ENCODE measurements at places on chromosomes 7 and 10.

DNA sequence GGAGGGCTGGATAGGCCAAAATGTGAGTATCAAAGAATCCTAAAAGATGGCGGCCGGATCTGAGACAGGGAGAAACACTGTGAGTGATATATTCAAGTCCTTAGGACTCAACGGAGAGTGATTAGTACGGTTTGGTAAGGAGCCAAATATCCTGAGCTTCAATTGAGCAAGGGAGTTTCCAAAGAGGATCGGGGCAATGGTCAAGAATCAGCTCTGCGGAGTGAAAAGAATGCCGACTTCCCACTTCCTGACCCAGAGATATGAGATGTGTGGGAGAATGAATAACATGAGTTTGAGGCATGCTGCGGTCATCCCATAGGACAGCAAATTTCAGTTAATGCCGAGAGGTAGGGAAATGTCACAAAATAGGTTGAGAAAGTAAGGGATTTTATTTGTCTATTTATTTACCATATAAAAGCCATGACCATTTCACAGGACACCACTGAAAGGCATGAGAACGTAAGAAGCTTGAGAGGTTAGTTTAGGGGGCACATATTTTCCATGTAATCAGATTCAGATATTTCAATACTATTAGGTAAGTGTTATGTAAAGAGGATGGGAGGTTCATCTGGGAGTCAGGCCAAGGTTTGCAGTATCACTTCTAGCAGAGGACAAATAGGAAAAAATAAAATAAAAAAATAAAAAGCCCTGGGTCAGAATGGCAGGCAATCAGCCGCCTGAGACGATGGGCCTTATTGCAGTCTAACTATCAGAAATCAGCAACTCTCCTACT lies 165.6 kb downstream of the HGF start:
- DNase-seq, result no peak

GRCh38 chr10:68578974-68579373 lies 18.8 kb downstream of the TET1 start:
- DNase-seq, result no peak

DNA sequence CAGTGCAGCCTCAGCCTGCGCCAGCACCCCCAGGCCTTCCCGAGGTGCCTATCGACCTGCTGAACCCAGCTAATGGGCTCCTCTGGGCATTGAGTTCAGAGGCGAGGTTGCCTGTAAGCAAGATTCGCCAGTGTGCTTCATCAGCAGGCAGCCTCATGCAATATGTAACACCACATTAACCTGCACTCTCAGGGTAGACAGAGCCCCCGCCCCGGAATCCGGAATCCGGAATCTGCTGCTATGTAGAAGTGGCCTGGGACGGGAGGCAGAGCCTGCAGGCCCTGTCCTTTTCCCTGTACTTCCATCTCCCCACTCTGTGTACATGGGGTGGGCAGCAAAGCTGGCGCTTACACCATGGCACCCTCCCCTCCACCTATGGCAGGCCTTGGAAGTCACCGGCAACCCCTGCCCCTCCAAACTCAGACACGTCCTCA lies 83.9 kb upstream of the RET start:
- no peak for DNase-seq

- no peak for DNase-seq
These were observed 89.7 kb downstream of the AMPH start for GRCh38 chr7:38541440-38541839.

GRCh38 chr7:28953633-28954032 lies 4.5 kb downstream of the TRIL start:
- no peak for DNase-seq

DNA sequence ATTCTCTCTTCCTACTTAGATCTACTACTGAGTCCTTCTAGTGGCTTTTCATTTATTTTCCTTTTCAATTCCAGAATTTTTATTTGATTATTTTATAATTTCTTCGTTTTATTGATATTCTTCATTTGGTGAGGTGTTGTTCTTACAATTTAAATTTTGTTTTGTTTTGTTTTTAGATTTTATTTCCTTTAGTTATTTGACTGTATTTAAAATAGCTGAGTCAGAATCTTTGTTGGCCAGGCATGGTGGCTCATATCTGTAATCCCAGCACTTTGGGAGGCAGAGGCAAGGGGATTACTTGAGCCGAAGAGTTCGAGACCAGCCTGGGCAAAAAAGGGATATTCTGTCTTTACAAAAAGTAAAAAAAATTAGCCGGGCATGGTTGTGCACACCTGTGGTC lies 36.1 kb downstream of the AKAP9 start:
- DNase-seq, result no peak

GRCh38 chr7:100101016-100101862 lies at the start of the genes AP4M1 and MCM7:
AP4M1 (plus strand) TSS chr7:100101643; CDS start chr7:100101715, 72 bp downstream.
MCM7 (minus strand) TSS chr7:100101397; CDS start chr7:100101294, 103 bp downstream.
- peak; percentile 96 for DNase-seq

GRCh38 chr7:127901895-127902703 lies 129.1 kb downstream of the LRRC4 start:
- DNase-seq, result no peak

GRCh38 chr7:126689037-126689436 lies 563.7 kb downstream of the GRM8 start:
- DNase-seq, result no peak

GRCh38 chr10:75238182-75239095 lies 2.7 kb upstream of the COMTD1 start:
- DNase-seq, result no peak

DNA sequence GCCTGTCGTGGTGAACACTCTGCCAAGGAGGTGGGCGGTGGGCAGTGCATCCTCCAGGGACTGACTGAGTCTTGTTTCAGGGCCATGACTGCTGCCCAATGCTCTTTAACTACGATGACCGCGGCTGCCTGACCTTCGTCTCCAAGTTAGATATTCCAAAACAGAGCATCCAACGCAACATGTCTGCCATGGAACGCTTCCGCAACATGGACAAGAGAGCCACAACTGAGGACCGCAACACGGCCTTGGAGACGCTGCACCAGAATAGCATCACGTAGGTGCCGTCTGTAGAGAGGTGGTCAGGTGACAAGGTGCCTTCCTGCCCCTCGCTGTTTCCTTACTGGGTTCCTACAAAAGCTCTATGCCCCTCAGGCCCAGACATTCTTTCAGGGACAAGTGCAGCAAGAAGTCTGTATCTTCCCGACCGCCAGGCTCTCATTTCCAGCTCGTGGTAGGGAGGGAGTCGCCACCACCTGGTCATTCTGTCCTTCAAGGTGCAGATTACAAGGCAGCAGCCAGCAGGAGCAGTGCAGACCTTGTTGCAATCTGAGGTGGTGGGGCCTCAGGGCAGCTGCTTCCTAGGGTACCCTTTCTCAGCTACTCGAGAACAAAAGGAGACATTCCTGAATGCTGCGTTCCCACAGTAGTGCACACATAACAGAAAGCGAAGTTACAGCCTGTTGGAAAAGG lies 14.9 kb upstream of the ARPC1B start:
- no peak for DNase-seq

DNA sequence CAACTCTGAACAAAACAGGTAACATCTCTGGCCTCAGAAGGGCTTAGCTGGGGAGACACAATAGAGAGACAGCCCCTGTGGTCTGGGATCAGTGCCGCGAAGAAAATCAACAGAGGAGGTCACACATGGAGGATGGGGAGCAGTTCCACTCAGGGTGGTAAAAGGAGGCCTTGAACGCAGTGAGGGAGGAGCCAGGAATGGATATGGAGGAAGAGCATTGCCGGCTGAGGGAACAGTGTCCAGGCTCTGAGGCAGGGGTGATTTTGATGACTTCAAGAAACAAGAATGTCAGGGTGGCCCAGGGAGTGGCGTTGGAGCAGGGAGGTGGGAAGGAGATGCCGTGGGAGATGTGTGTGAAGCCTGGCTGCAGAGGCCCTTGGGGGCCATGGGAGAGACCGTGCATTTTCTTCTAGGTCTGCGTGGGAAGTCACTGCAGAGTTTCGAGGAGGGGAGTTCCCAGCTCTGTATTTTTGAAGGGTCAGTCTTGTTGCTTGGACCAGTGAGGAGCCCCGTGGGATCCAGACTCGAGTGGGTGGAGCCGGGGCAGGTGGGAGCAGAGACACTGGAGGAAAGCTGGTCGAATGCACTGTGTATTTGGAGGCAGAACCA lies 35.7 kb upstream of the SH2D4B start:
- DNase-seq, result no peak

DNA sequence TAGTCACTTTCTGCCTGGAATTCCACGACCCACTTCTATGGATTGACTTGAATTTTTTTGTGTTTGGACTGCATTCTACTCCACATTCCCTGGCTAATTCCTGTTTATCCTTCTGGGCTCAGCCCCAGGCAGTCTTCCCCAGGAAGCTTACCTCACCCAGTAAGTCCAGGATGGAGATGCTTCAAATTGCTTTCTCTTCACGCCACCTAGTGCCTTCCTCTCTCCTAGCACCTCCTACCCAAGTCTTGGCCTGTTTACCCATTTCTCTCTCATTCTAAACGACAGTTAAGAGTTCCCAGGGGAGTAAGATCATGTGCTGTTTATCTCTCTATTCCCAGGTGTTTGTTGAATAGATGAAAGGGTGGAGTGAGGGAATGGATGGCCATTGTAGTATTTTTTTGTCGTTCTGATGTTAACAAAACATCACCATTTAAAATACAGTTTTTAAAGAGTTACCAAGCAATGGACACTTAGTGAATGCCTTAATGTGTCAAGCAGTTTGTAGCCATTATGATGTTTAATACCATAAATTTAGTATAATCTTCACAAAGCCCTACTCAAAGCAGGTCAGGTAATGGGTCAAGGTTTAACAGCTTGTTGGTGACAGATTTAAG lies 45.5 kb upstream of the TARP start:
- no peak for DNase-seq

DNA sequence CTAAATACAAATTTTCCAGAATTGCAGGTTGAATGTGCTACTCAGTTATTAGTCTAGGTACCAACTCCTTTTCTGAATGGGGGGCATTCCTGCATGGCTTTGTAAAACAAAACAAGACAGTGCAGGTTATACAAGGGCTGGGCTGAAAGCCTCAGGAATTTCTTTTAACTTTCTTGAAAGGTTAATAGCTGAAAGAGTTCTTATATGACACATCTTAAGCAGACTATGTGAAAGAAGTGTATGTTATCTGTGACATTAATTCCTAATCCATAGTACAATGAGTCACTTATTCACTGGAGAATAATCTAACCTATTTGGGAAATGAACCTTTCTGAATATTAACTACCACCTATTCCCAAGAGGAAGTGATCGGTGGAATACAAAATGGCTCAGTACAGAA lies 115.6 kb upstream of the FAM133B start:
- no peak for DNase-seq

- no peak for DNase-seq
These were observed 68.1 kb upstream of the GSDME start for GRCh38 chr7:24825381-24825794.

GRCh38 chr7:11328309-11328708 lies 354.6 kb downstream of the PHF14 start:
- no peak for DNase-seq

GRCh38 chr10:124039483-124040013 lies 53.9 kb downstream of the CHST15 start:
- no peak for DNase-seq

DNA sequence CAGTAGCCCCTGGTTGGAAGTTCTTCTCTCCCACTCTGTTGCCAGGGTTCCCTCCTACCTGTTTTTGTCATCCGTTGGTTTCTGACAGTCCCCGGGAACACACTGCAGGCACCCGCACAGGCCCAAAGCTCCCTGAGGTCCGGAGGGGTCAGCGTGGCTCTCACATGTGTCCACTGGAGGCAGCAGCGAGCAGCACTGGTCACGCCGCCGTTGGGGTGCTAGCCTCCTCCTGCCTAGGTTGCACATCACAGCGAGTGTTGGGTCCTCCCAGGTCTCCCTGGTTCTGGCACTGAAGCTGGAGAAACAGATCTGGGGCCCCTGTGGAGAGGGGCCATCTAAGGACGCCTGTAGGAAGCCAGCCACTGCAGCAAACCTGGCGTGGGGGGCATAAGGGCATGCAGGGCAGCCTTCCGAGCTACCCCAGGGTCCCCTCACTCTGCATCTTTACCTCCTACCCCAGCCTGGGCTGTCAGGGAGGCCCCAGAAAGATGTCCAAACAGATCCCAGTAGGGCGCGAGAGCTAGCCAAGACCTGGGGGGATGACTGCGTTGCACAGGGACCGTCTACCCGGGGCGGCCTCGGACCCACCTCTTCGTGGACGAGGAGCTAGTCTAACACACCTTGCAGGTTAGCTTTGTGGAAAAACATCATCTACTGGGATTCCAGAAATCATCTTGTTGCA lies 28.9 kb downstream of the LRRC27 start:
- no peak for DNase-seq

- DNase-seq, result no peak
These were observed 140.2 kb downstream of the PTN start for GRCh38 chr7:137203351-137203750.

DNA sequence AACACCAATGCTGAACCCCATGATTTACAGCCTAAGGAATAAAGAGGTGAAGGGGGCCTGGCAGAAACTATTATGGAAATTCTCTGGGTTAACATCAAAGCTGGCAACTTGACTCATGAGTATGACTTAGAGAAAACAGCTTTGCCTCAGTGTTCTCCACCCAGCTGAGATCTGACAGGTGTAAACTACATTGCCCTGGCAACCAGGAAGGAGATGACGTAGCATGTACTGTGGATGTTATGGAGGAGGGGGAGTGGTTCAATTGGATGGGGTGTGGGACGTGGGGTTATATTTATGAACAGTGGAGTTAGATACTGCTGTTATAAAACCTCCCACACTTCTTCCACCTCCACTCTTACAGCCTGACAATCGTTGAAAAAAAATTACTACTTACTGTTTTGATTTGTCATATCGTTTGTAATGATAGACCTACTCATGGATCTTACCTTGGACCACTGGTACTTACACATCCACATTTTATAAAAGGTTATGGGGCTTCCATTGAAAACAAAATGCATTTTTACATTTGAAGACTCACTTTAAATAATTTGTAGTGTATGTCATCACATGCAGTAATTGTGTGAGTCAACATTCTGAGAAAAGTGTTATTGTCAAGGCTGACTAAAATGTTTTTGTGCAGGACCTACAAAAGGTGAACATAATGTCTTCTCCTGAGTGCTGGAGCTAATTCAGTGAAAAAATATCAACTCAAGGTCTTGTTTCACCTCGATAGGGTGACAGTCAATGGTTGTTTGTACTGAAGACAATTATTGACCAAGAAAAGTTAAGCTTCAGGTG lies 6.4 kb downstream of the OR2F1 start:
- no peak for DNase-seq

DNA sequence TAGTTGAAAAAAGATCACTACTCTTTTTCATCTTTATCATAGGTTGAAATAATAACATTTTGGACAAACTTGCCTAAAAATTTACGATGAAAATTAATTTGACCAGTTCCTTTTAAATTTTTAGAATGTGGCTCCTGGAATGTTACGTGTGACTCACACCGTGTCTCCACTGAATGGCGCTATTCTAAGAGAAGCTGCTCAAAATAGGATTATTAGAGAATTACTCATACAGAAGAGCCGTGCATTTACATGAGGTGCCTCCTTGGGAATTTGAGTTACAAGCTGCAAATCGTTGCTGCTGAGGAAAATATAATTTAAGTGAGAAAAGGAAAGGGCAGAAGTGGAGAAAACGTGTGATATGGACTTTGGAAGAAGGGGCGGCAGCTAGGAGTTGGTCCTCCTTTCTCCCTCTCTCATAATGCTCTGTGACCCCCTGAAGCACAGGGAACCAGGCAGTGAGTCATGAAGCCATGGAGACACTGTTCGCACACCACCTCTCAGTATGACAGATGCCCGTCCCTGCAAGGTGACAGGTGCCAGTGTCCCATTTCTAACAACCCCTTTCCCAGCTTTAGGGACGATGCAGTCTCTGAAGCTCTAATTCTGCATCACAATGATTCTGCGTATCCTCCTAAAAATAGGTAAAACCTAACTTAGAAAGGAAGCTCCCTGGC lies 323.2 kb upstream of the COBL start:
- DNase-seq, result no peak

GRCh38 chr7:92793656-92794205 lies 42.6 kb downstream of the CDK6 start:
- DNase-seq, result no peak

GRCh38 chr7:130256704-130257103 lies 10.0 kb upstream of the CPA2 start:
- no peak for DNase-seq

Data from activated T-helper 9 cell treated with anti-CD3 and anti-CD28 coated beads, Interleukin-2, amount 50 U/mL, for 16 hours (primary cell).